Activated naive CD8-positive, alpha-beta T cell treated with anti-CD3 and anti-CD28 coated beads for 36 hours (primary cell): ENCODE measurements at places on chromosomes 16 and 17. TPM values are rescaled to one million over a fixed set of nuclear protein-coding genes. Genes with fewer than 3 reads are reported as not detected.

- DNase-seq, result no peak
These were observed 1.5 kb upstream of the NUDT16L1 start for GRCh38 chr16:4691666-4692412.

MILR1 gene
- total RNA-seq, result 0.68 TPM

DNA sequence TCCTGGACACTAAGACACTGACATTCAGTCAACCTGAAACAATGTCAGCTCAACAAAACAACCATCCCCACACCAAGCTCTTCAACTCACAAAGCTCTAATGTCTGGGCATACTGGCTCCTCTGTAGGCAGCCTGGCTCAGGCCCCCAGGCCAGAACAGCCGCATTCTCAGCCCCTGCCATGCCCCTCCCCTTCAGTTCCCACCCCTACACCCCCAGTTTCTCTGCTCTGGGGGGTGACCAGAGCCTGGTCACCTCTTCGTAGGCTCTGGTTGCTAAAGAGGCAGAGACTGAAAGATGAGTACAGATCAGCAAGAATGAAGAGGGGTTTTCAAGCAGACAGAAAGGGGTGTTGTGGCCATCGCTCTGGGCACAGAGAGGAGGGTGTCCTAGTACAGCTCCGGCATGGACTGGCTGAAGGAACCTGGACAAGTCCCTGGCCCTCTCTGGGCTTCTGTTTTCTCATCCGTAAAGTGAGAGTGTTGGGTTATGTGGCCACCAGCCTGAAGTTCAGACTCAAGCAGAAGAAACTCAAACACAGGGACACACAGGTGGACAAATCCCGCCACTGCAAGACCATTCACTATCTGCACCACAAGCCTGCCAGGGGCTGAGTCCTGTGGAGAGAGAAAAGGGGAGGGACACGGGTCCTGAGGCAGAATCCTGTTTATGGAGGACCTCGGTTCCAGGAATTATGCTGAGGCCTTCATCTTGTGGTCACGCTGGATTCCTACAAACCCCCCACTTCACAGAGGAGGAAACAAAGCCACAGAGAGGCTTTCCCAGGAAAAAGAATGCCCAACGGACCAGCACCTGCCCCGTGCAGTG is 987 bp upstream of the SLC4A1 start:
- DNase-seq, result no peak

DNA sequence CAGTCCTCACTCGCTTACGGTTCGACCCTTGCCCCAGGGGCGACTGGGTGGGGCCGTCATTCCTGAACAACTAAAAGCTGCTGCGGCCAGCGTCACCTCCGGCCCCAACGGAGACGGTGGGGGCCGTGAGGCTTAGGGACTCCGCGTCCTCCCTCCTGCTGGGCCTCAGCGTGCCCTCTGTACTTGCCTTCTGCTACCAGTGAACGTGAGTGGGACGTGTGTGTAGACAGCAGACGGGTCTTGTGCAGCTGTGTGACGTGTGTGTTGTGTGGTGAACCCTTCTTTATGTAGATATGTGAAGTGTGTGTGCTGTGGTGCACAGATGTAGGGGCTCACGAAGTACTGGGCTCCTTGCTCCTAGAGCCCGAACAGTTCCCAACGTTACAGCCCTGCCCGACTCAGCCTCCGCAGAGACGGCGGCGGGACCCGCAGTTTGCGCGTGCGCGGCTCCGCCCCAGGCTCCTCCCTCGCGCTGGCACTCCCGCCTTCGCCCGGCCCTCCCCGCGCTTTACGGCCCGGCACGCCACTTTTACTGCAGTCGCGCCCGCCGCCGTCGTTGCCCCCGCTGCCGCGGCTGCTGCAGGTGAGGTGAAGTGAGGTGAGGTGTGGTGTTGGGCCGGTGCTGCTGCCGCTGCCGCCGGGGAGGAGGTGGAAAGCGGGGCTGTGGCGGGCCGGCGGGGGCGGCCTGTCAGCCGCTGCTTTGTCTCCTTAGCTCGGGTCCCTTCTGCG is at the start of gene PHAF1:
Gene PHAF1 (plus strand): TSS at position 535 of the 729 bp plus-strand sequence. CDS start 235 bp downstream, outside the sequence.
- peak; percentile 97 for DNase-seq

DNA sequence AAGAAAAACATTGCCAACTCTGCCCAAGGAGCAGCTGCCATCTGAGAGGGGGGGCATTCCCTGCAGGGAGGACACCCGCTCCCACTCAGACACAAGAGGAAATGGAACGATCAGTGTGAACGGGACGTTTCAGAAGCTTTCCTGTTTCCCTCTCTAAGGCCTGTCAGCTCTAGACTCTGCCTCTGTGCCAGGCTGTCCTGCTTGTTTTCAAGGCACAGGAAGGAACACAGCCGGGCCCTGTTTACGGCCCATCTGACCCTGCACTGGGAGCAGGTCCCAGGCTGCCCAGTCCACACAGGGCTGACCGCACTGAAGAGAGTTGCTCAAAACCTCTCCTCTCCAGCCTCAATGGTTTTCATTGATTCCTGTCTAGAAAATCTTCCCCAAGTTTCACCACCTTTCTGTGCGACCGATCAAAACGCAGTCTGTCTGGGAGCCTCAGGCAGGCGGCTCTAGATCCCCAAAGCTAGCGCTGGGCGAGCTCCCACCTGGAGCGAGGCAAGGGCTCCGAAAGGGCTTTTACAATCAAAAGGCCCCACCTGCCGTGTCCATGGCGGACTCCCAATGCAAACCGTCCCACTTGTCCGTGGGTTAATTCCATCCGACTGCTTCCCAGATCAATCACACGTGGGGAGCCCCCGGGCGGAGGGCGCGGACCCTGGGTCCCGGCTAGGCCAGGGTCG is 1.5 kb downstream of the PIEZO1 start:
- DNase-seq, result no peak

GRCh38 chr17:50350733-50351132 is 4.8 kb downstream of the XYLT2 start:
- no peak for DNase-seq

TEDC2 gene
- 24.0 TPM for total RNA-seq

DNA sequence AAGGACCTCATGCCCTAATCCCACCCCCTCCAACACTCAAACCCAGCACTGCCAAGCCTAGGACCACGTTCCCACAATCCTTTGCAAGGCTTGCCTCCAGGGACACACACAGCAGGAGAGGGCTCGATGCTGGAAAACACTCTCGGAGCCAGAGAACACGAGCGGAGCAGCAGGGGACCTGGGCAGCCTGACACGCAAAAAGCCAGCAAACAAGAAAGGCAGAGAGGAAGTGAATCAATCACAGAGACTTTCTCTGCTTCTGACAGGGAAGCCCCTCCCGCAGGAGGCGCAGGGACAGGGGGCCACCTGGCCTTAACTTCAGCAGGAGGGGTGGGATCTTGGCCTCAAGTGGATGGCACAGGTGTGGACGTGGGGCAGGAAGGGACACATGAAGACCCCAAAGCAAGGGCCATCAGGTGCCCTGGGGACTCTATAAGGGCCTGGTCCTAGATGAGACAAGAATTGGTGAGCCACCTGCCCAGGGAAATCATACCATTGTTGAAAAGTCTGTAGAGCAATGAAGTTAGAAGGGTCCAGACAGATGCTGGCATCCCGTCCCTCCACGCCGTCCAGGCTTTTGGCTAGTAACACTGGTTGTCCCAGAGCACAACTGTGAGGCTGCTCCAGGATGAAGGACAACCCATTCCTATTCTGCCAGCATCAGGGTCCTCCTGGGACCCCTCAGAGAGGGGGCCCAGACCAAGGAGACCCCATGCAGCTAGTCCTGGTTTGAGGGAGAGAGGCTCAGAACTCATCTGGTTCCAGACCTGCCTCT is 2.2 kb downstream of the SDK2 start:
- no peak for DNase-seq

DNA sequence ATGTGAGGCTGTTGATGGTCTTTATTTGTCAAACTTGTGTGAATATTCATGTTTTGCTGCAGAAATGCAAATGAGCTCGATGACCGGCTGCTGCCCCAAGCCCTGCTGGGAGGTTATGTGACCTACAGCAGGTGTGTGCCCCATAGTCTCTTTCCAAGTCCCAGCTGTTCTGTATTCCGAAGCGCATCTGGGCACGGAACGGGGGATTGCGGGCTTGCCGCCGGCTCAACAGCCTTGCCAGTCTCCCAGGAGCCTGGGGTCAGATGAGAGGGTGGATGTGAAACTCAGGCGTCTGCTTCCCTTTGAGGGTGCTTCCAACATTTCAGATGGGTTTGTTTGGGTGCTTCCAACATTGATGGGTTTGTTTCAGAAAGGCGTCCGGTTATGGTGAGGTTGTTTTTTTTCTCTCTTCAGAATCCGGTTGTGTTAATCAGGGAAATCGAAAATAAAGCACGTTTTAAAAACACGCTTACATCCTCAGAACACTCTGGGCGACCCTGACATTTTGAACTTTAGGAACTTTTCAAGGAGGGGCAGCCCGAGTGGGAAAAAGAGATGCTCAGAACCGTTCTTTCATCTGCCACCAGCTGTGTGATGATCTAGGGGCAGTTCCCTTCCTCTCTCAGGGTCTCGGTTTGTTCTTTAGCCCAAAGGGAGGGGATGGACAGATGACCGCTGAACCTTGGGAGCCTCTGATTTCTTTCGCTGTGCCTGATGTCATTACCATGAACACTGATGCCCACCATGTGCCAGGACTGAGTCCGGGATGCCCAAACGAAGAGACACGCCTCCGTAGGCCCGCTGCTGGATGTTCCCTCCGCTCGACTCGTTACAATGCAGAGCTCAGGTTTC is 47.8 kb upstream of the AMZ2 start:
- no peak for DNase-seq

GRCh38 chr16:13178318-13178717 is 276.9 kb downstream of the SHISA9 start:
- DNase-seq, result no peak

DNA sequence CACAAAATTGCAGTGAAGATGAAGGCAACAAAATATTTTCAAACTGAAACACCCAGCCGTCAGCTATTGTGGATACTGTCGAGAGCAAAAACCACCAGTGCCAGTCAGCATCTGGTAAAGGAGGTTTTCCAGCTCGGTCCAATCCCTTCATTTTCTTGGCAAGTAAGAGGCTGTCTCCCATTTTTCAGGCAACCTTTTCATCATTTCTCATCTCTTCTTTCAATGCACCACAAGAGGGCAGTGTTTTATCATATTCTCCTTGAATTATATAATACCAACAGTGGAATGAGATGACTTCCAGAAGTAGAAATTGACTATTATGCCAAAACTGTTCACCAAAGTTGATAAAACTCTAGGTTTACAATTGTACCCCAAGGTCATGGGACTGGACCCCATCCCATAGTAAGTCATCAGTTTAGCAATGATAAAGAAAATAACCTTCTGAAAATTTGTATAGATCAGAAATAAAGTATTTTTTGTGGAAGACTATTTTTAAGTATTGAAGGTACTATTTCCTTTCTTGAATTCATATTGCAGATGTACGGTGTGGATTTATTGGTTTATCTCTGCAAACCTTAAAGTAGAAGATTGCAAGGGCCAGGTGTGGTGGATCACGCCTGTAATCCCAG is 16.8 kb downstream of the NQO1 start:
- no peak for DNase-seq

GRCh38 chr17:68790931-68791330 is 164.3 kb downstream of the ABCA8 start:
- DNase-seq, result no peak

SSH2 gene
- 26.7 TPM for total RNA-seq

DNA sequence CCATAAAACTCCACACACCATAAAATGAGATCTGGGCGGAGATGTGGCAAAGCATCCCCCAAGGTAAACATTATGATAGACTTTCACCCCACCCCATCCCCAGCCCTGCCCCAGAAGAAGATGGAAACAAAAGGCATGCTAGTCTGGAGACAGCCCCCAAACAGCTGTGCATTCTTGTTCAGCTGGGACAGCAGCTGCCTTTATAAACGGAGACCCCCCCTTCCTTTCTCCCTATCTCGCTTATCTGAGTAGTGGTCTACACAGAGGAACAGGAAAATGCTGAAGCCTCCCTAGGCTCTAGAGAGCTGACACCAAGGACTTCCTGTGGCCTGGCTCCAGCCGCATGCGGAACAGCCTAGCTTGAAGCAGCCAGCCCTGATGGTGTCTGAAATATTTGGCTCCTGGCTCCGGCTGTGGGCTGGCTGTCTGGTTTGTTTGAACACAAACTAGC is 190.3 kb upstream of the ANKFN1 start:
- no peak for DNase-seq
